ENCODE measurements at places on chromosomes 4 and X. TPM values are rescaled to one million over a fixed set of nuclear protein-coding genes. Genes with fewer than 3 reads are reported as not detected.
A peak's percentile ranks its signal among the peaks of the same experiment; 100 is the strongest.

SPANXA2 gene
- not detected for total RNA-seq

DNA sequence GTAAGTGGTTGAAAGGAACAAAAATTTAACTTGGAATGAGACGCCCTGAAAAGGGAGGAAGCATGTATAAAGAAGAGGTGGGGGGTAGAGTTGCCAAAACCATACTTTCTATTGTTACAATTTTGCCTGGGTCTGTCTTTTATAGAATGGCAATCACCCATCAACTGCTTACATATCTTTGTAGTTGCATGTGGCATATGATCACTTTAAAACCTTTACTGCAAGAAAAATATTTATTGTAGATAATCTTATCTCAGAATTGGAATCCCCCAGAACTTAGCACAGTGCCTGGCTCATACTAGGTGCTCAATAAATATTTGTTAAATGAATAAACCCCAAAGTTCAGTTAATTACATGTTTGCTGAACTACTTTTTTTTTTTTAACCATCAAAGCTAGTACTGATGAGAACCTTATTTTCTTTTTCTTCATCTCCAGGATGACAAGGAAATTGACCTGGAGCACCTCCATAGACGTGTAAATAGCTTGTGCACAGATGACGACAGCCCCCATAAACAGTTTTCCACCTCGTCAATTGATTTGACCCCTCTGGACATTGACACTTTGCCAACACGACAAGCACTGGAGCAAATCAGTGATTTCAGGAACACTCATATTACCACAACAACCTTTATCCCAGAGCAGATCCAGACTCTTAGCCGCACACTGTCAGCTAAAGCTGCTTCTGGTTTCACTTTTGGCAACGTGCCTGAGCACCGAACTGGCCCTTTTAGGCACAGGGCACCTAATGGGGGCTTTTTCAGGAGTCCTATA is 56.7 kb upstream of the ATOH1 start:
- DNase-seq, result peak; percentile 23

KIAA1210 gene
- total RNA-seq, result 0.07 TPM

MTMR8 gene
- total RNA-seq, result 0.46 TPM

GRCh38 chrX:66625525-66625924 is 13.4 kb downstream of the EDA2R start:
- DNase-seq, result no peak

GRCh38 chr4:16139066-16139945 is 55.5 kb upstream of the PROM1 start:
- DNase-seq, result no peak

DNA sequence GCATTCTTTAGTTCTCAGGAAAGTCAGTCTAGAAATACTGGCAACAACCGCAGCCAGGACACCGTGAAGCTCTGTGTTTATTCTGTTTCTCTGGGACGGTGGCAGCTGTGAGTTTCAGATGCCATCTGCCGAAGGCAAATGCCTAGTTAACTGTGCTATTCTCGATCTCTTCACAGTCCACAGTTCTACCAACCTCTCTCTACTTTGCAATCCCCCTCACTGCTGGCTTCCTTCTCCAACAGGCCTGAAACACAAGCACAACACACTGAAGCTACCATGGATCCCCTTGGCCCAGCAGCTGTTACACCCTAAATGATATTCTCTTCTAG is 118.8 kb downstream of the ZNF827 start:
- no peak for DNase-seq

Measured in PC-3 (cell line).